Naive thymus-derived CD4-positive, alpha-beta T cell (primary cell): ENCODE measurements at places on chromosomes 13 and 19.
A peak's percentile ranks its signal among the peaks of the same experiment; 100 is the strongest.

- peak; percentile 8 for DNase-seq
- H3K4me1 ChIP-seq, result no peaks in the 10 kb centered on the region
- no peaks in the 10 kb centered on the region for H3K27me3 ChIP-seq
- no peak overlapping the region for H3K27ac ChIP-seq
- H3K36me3 ChIP-seq, result no peaks in the 10 kb centered on the region
Observed at GRCh38 chr13:31131470-31131961, 30.2 kb downstream of the HSPH1 start.

DNA sequence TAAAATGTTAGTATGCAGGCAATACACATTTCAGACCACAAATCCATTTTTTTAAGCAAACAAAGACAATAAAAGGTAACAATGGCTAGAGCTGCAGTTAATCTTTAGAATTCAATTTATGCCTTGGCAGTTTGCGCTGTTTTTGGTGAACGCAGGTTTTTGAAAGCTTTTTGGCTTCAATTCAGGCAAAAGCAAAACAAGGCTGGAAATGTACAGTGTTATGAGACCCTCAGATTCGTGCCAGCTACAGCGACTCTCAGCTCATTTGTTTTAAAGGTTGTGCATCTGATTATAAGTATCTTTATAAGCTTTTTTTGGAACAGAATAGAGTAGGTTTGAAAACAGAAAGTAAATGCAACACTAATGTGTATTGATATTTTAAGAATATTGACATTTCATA, 63.6 kb upstream of the SOX1 start:
- H3K4me3 ChIP-seq, result no peak overlapping the region
- no peak overlapping the region for H3K27ac ChIP-seq
- no peaks in the 10 kb centered on the region for H3K27me3 ChIP-seq
- no peaks in the 10 kb centered on the region for H3K4me1 ChIP-seq
- no peak for DNase-seq
- H3K36me3 ChIP-seq, result no peaks in the 10 kb centered on the region

DNA sequence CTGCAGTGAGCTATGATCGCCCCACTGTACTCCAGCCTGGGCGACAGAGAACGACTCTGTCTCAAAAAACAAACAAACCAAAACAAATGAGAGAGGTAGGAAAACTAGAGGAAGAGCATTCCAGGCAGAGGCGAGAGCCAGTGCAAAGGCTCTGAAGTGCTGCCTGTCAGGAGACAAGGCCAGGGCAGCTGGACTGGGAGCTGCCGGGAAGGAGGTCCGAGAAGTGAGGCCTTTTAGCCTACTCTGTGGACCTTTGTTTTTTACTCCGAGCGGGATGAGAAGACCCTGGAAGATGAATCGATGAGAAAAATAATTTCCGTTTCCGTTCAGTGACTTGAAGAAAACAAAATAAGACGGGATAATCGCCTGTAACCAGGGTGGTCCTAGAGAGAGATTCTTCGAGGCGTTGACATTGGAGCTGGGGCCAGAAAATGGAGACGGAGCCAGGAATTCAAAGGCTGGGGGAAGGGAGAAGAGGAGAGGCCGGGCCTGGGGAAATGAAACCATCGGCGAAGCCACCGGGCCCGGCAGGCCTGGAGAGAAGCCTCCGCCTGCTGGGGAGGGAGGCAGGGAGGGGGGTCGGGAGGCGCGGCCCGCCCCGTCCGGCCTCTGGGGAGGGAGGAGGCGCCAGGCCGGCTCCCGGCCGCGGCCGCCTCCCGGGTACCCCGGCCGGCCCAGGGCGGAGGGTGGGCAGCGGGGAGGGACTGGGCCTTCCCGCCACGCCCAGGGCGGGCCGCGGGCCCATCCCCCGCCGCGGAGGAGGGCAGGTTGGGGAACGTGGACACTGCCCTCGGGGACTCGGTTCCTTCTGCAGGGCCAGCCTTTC, 7.8 kb upstream of the SERTAD1 start:
- H3K27ac ChIP-seq, result peak overlapping the region; percentile 77
- H3K4me3 ChIP-seq, result peak overlapping the region; percentile 53
- H3K4me1 ChIP-seq, result peaks cover 5% of the 10 kb centered on the region
- H3K36me3 ChIP-seq, result no peaks in the 10 kb centered on the region
- peak; percentile 51 for DNase-seq

DNA sequence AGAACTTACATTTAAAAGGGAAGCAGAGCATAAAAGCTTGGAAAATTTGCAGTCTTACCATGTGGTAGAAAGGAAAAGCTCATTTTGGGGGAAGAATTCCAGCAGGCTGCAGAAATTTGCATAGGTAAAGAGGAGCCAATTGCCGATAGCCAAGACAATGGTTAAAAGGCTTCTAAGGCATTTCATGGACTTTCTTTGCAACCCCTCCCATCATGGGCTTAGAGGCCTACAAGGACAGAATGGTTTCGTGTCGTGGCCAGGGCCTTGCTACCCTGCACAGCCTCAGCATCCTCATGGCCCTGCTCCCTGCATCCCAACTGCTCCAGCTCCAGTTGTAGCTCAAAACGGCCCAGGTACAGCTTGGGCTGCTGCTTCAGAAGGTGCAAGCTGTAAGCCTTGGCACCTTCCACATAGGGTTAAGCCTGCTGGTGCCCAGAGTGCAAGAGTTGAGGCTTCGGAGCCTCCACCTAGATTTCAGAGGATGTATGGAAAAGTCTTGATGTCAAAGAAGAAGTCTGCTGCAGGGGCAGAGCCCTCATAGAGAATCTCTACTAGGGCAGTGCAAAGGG, 420.3 kb downstream of the PCDH17 start:
- H3K27ac ChIP-seq, result no peak overlapping the region
- no peak for DNase-seq
- H3K4me3 ChIP-seq, result no peak overlapping the region
- H3K36me3 ChIP-seq, result no peaks in the 10 kb centered on the region
- H3K27me3 ChIP-seq, result no peaks in the 10 kb centered on the region
- H3K4me1 ChIP-seq, result no peaks in the 10 kb centered on the region

GRCh38 chr19:32691952-32692726, 518 bp downstream of the NUDT19 start:
- H3K27ac ChIP-seq, result peak overlapping the region; percentile 68
- H3K4me1 ChIP-seq, result peaks cover 20% of the 10 kb centered on the region
- DNase-seq, result peak; percentile 50
- H3K4me3 ChIP-seq, result peak overlapping the region; percentile 50

DNA sequence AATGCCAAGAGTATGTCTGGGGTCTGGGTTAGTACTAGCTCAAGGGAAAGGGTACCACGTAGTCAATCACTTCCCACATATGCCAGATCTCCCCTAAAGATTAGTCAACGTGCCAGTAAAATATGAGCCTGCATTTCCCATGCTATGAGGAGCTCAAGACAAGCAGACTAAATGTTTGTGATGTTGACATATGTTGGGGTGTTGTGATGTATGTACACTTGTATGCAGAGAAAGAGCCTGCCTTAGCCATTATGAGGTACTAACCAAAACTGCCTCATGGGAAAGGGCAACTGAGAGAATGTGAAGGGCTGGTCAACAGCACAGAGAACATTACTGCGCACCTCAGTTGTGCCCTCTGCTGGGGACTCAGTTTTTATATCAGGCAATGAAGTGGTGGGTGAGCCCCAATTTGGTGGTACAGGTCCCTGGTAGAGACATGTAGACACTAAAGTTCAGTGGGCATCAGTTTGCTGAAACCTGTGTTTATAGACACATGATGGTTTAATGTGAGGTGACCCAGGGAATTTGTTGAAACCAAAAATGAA, 287.0 kb downstream of the DCT start:
- no peak overlapping the region for H3K27ac ChIP-seq
- no peak overlapping the region for H3K4me3 ChIP-seq
- DNase-seq, result no peak
- no peaks in the 10 kb centered on the region for H3K27me3 ChIP-seq
- H3K4me1 ChIP-seq, result no peaks in the 10 kb centered on the region

DNA sequence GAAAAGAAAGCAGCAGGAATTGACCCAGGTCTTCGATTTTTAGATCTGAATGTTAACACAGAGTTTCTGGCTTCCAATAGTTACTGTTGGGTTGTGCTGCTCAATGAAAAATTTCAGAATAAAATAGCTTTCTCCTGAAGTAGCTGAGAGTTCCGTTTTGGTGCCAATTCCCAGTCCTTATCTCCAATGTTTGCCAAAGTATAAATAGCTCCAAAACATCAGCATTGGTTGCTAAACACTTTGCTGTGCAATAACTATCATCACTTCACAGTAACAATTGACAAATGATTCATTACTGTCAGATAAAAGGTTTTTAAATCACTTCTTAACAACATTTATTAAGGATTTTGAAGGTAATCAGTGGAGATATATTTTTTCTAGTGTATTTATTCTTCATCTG, 446.0 kb downstream of the PCDH20 start:
- no peaks in the 10 kb centered on the region for H3K36me3 ChIP-seq
- no peak for DNase-seq
- H3K4me1 ChIP-seq, result no peaks in the 10 kb centered on the region
- H3K27ac ChIP-seq, result no peak overlapping the region
- no peaks in the 10 kb centered on the region for H3K27me3 ChIP-seq

- H3K4me1 ChIP-seq, result no peaks in the 10 kb centered on the region
- no peak overlapping the region for H3K27ac ChIP-seq
- peaks cover 3% of the 10 kb centered on the region for H3K27me3 ChIP-seq
- H3K36me3 ChIP-seq, result no peaks in the 10 kb centered on the region
Observed at GRCh38 chr19:53912653-53913052, 3.6 kb downstream of the CACNG7 start.

DNA sequence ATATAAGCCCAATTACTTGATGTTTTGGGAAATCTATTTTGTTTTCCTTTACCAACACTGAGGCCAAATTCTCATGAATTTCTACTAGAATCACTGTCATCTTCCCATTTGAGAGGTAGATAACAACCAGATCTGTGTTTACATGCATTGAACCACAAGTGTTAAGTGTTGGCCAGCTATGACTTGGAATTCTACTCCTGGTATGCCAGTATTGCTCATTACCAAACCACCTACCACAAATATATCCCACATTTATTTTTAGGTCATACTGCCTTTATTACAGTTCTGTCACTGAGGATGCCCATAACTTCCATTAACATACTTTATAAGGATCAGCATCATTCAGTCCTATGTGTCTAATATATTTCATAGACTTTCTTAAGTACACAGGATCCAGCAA, 328.9 kb downstream of the DIAPH3 start:
- no peaks in the 10 kb centered on the region for H3K27me3 ChIP-seq
- H3K4me3 ChIP-seq, result no peak overlapping the region
- H3K36me3 ChIP-seq, result no peaks in the 10 kb centered on the region
- no peak overlapping the region for H3K27ac ChIP-seq

DNA sequence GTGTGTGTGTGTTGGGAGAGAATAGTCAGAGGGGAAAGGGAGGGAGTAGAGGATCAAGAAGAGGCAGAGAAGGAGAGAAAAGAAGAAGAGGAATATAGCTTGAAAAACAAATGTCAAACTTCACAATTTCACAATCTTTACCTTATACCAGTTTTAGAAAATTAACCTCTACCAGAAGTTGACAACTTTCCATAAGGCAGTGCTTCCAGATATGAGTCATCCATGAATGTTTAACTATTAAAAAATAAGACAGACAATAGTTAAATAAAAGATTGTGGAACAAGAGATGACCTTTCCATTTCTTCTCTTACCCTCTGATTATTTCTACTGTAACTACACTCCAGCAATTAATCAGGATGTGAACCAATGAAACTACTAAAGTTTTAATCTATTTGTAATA, 229.4 kb downstream of the ITGBL1 start:
- no peaks in the 10 kb centered on the region for H3K4me1 ChIP-seq
- no peak overlapping the region for H3K27ac ChIP-seq
- no peaks in the 10 kb centered on the region for H3K27me3 ChIP-seq
- DNase-seq, result no peak
- H3K4me3 ChIP-seq, result no peak overlapping the region
